LNCaP clone FGC (cell line): ENCODE measurements at places on chromosomes 3 and 15.

DNA sequence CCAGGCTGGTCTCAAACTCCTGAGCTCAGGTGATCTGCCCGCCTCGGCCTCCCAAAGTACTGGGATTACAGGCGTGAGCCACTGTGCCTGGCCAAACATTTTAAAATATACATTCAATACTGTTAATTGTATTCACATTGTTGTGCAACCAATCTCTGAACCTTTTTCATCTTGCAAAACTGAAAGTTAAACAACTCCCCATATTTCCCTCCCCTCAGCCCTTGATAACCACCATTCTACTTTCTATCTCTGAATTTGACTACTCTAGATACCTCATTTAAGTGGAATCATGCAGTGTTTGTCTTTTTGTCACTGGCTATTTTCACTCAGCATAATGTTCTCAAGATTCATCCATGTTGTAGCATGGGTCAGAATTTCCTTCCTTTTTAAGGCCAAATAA, 30.0 kb downstream of the HMCES start:
- DNase-seq: no peak

- no peak for DNase-seq
Measured at GRCh38 chr3:197082871-197083270, 53.3 kb upstream of the MELTF start.

- no peak for DNase-seq
Measured at GRCh38 chr15:69535101-69535638, 82.6 kb downstream of the RPLP1 start.

DNA sequence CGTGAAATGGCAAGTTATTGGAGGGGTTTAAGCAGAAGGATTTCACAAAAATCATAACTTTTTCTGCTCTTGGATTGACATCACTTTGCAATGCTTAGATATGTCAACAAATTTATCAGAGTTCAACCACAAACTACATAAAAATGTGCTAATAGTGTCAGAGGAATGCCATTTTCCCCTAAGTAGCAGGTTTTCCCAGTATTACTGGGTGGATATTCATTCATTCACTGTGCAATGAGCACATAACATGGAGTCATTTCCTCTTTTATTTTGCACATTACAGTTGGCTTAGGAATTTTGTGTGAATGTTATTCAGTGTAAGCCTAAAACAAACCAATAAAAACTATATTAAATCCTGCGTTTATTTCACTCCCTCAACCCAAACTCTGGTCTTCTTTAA, 537.3 kb upstream of the MCTP2 start:
- no peak for DNase-seq

DNA sequence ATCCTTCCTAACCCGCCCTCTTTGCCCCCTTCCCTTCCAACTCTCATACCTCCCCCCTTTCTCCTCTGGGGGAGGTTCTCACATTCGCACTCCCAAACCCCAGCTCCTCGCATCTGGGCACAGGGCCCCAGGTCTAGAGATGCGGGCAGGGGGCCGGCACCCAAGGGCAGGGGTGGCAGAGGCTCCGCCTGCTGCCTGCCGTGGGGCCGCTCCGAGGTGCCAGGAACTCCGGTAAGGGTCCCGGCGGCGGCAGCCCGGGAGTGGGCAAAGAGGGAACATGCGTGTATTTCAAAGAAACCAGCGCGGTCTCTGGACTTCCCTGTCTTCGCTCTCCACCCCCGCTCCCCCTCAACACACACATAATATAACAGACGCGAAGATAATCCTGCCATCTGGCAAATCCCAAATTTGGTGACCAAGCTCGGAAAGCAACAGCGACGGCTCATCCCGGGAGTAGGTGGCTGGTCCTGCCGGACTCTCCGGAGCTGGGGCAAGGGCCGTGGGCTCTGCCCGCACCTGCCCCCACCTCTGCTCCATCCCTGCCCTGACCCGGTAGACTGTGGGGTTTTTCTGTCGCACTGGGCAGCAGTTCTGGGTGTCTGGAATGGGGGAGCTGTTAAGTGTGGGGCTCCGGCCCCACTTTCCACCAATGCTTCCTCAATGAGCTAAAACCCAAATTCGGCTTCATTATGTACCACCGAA, 31.0 kb downstream of the NR2F2 start:
- DNase-seq: no peak
